ENCODE measurements at places on chromosomes 13 and 19.
A peak's percentile ranks its signal among the peaks of the same experiment; 100 is the strongest.

DNA sequence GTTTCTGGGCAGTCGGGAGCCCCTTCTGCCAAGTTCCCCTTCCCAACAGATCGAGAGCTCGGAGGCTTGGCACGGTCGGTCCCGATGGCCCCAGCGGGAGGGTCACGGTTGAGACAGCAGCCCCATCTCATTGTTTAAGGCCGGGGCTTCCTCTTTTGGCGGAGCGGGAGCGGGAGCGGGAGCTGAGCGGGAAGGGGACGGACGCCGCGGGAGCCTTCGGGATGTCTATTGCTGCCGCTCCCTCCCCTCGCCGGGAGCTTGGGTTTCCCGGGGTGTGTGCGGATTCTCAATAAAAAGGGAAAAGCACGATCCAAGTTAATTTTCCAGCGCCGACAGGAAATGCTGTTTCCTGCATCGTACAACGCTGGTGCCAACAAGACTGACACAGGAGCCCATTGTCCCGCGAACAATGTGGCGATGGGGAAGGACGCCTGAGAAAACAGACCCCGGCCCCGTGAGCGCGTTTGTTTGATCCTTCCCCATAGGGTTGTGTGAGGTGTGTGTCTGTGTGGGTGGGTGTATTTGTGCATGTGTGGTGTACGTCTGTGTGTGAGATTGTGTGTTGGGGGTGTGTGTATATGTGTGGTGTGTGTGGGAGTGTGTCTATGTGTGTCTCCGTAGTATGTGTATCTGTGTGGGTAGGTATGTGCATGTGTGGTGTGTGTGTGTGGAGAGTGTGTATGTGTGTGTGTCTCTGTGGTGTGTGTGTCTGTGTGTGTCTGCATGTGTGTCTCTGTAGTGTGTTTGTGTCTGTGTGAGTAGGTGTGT, 36.3 kb upstream of the FLT1 start:
- no peaks in the 10 kb centered on the region for H3K36me3 ChIP-seq
- H3K4me3 ChIP-seq, result peak overlapping the region; percentile 8
- DNase-seq, result peak; percentile 46
- peaks cover 45% of the 10 kb centered on the region for H3K4me1 ChIP-seq
- no peak overlapping the region for H3K27ac ChIP-seq
- H3K27me3 ChIP-seq, result peaks cover 29% of the 10 kb centered on the region

GRCh38 chr13:47120282-47120681, 223.4 kb upstream of the HTR2A start:
- H3K4me1 ChIP-seq, result no peaks in the 10 kb centered on the region
- no peaks in the 10 kb centered on the region for H3K36me3 ChIP-seq
- DNase-seq, result no peak

GRCh38 chr13:75802161-75802560, 166.0 kb downstream of the LMO7 start:
- no peaks in the 10 kb centered on the region for H3K27me3 ChIP-seq
- no peaks in the 10 kb centered on the region for H3K36me3 ChIP-seq
- no peaks in the 10 kb centered on the region for H3K4me1 ChIP-seq

DNA sequence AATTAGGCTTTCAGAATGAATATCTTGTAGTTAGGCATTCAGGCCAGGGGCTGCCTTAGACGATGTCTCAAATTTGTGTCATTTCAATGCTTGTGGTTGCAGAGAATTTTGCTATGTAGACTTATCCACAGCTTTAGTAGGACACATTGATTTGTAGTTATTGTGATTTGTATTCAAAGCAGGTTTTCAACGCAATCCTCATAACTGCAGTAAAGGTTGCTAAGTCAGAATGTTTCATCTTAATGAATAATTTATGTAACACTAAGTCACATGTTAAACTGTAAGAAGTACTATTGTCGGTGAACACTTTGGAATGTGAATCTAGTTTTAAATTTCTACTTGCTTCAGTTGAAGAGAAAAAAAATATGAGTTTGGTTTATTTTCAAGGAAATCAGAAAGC, 1117.2 kb upstream of the SPRY2 start:
- H3K36me3 ChIP-seq, result no peaks in the 10 kb centered on the region
- no peaks in the 10 kb centered on the region for H3K27me3 ChIP-seq
- H3K4me3 ChIP-seq, result no peak overlapping the region
- no peak for DNase-seq

GRCh38 chr13:113652404-113653263, 5.4 kb downstream of the ATP4B start:
- DNase-seq, result no peak
- H3K27ac ChIP-seq, result no peak overlapping the region
- no peaks in the 10 kb centered on the region for H3K36me3 ChIP-seq
- H3K27me3 ChIP-seq, result no peaks in the 10 kb centered on the region
- H3K4me3 ChIP-seq, result no peak overlapping the region
- H3K4me1 ChIP-seq, result no peaks in the 10 kb centered on the region

DNA sequence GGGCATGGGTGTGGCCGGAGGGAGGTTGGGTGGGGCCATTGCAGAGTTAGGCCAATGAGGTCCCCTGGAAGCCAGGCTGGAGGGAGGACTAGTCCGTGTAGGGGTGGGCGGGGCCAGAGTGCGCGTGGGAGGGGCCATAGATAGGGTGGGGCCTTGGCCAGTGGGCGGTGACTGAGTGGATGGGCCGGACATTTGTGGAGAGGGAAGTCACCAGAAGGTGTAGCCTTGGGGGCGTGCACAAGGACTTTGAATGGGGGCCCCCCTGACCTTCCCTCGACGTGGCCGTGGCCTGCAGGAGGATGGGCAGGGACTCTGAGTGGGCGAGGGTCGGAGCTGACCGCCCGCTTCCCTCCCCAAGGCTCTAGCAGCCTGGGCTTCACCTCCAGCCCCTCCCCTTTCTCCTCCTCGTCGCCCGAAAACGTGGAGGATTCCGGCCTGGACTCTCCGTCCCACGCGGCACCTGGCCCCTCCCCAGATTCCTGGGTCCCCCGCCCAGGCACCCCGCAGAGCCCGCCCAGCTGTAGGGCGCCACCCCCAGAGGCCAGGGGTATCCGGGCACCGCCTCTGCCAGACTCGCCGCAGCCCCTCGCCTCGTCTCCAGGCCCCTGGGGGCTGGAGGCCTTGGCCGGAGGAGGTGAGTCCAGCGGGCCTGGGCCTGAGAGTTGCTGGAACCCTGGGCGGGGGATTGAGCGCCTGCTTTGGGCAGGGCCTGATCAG, 16.5 kb upstream of the B3GNT3 start:
- DNase-seq, result peak; percentile 69
- peaks cover 49% of the 10 kb centered on the region for H3K4me1 ChIP-seq
- H3K27me3 ChIP-seq, result no peaks in the 10 kb centered on the region
- no peak overlapping the region for H3K27ac ChIP-seq
- H3K4me3 ChIP-seq, result no peak overlapping the region

DNA sequence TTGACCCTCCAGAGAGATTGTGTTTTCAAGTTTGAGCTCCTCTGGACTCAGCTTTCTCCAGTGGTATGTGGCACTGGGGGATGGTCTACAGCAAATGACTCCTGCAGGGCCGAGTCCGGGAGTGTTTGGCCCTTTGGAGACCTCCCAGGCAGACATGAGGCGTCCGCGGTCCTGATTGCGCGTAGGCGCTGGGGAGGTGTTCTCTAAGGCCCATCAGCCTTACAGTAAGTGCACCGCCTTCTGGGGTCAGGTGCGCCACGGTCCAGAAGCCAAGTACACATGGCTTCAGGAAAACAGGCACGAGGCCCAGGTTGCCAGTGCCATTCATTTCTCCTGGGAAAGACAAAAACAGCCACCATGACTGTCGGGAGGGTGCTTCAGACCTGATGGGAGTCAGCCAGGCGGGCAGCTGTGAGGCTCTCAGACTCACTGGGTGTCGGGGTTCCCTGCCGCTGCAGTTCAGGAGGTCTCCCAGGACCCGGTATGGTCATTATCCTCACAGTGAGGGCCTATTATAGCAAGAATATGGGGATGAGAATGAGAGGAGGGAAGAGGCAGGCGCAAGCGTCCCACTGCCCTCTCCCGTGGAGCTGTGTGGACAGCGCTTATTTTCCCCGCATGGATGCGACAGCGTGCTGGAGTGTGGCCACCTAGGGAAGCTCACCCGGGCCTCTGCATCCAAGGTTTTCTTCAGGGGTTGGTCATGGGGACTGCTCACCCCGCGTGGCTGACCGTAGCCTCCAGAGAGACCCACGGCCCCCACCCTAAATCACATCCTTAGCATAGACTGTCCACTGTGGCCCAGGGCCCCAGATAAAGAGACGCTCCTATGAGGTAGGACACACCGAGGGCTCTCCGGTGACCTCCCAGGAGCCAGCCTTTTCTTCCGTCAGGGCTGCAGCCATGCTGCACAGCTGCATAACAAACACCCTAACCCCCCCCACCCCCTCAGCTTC, 21.8 kb downstream of the CCDC8 start:
- peaks cover 4% of the 10 kb centered on the region for H3K4me1 ChIP-seq
- no peaks in the 10 kb centered on the region for H3K36me3 ChIP-seq
- no peak for DNase-seq
- no peak overlapping the region for H3K4me3 ChIP-seq
- H3K27me3 ChIP-seq, result no peaks in the 10 kb centered on the region

DNA sequence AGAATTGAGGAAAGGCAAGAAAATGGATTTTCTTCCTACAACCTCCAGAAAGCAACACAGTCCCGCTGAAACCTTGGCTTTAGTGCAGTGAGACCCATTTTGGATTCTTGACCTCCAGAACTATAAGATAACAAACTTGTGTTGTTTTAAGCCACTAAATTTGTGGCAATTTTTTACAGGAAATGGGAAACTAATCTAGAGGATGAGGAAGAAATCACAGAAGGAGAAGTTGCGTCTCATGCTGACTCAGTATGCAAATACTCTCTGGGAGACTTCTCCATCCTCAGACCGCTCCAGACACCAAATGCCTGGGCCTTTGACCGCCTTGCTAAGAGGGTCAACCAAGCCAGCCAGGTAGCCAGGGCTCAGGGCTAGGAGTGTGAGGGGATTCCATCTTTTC, 13.1 kb upstream of the CEACAM16 start:
- no peak overlapping the region for H3K27ac ChIP-seq
- H3K36me3 ChIP-seq, result no peaks in the 10 kb centered on the region
- H3K4me3 ChIP-seq, result no peak overlapping the region
- peaks cover 25% of the 10 kb centered on the region for H3K4me1 ChIP-seq
- no peaks in the 10 kb centered on the region for H3K27me3 ChIP-seq

DNA sequence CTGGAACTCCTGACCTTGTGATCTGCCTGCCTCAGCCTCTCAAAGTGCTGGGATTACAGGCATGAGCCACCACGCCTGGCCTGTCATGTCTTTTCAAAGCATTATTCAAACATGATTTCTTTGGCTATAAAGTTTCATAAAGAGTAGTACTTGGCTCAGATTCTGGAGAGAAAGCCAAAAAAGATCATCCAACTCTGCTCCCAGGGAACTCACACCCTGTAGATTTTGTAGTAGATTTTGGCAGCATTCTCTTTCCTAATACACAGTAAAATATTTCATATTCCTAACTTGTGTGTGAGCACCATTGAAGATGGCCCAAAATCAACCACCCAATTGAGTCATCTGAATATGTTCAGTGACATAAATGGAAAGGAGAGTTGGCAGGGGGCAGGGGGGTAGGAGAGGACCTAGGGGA, 48.4 kb downstream of the CAB39L start:
- H3K36me3 ChIP-seq, result no peaks in the 10 kb centered on the region
- H3K4me3 ChIP-seq, result no peak overlapping the region
- no peak for DNase-seq

DNA sequence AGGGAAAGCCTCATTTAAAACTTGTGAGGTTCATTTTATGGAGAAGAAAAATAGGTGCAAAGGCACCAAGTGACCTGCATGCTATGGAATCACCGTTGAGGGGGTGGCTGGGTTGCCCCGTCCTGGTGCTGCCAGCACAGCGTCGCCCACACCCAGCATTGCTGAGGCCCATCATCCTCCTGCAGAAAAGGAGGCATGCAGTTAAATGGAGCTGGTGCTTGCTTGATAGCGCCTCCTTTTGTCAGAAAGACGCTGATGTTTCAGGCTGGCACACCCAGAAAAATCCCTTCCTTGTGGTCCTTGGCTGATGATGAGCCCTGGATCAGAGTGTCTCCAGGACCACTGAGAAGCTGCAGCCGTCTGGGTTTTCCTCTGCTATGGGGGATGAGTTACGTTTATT, 36.9 kb downstream of the DHRS12 start:
- no peak overlapping the region for H3K4me3 ChIP-seq
- no peak overlapping the region for H3K27ac ChIP-seq
- peaks cover 26% of the 10 kb centered on the region for H3K4me1 ChIP-seq
- H3K27me3 ChIP-seq, result no peaks in the 10 kb centered on the region
- no peaks in the 10 kb centered on the region for H3K36me3 ChIP-seq

GRCh38 chr13:44368599-44369368, 4.8 kb upstream of the SERP2 start:
- H3K27me3 ChIP-seq, result peaks cover 15% of the 10 kb centered on the region
- DNase-seq, result no peak
- no peak overlapping the region for H3K4me3 ChIP-seq

DNA sequence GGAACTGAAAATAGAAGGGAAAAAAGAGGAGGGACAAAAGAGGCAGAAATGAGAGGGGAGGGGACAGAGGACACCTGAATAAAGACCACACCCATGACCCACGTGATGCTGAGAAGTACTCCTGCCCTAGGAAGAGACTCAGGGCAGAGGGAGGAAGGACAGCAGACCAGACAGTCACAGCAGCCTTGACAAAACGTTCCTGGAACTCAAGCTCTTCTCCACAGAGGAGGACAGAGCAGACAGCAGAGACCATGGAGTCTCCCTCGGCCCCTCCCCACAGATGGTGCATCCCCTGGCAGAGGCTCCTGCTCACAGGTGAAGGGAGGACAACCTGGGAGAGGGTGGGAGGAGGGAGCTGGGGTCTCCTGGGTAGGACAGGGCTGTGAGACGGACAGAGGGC, at the start of gene CEACAM5:
CEACAM5 (plus strand) TSS at position 146 of the 400 bp plus-strand sequence; CDS start at position 252, 106 bp downstream.
- H3K36me3 ChIP-seq, result no peaks in the 10 kb centered on the region
- no peak for DNase-seq
- no peak within 1 kb of the TSS for H3K27ac ChIP-seq
- H3K4me3 ChIP-seq, result no peak within 1 kb of the TSS
- peaks cover 4% of the 10 kb centered on the region for H3K4me1 ChIP-seq

DNA sequence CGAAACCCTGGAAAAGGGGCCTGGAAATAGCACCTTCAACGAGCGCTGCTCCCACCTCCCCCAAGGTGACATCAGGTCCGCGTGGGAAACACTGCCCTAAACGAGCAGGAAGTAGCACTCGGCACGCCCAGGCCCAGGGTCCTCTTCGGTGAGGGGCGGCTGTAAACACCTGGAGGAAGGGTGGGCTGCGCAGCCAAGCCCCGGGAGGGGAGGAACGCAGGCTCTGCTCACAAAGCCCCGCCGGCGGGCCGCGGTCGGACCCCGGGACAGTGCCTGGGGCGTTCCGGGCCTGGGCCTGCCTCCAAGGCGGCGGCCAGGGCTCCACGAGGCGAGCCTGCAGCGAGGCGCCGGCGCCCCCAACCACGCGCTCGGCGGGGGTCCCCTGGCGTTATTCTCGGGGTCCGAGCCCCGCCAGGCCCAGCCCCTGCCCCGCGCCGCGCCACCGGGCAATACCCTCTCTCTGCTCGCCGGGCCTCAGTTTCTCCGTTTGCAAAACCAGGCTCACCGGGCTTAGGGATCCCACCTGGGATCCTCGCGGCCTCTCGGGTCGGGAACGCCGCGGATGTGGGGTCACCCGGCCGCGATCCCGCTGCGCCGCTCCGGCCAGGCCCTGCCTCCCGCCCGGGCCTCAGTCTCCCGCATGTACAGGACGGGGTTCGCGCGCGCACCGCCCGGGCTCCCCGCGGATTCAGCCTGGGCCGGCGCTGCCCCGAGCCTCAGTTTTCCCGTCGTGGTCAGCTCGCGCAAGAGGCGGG, 630 bp downstream of the RNF126 start:
- H3K27ac ChIP-seq, result peak overlapping the region; percentile 87
- H3K4me3 ChIP-seq, result peak overlapping the region; percentile 82
- peaks cover 67% of the 10 kb centered on the region for H3K4me1 ChIP-seq
- DNase-seq, result peak; percentile 80

GRCh38 chr13:61727767-61728166, 312.1 kb upstream of the PCDH20 start:
- H3K36me3 ChIP-seq, result no peaks in the 10 kb centered on the region
- no peak overlapping the region for H3K27ac ChIP-seq
